ENCODE measurements at places on chromosomes 7 and 10. TPM values are rescaled to one million over a fixed set of nuclear protein-coding genes. Genes with fewer than 3 reads are reported as not detected.

Gene IFIT2
- 0.26 TPM for total RNA-seq

Gene SPDYE6
- total RNA-seq = not detected

Gene SBDS
- total RNA-seq = 108 TPM

Gene H2BK1
- not detected for total RNA-seq

Gene SMARCD3
- 2.1 TPM for total RNA-seq

Data from bronchial epithelial cell (primary cell).